ENCODE measurements at places on chromosomes 6 and 20.

GRCh38 chr20:23063581-23063980, 14.1 kb upstream of the THBD start:
- DNase-seq, result no peak

DNA sequence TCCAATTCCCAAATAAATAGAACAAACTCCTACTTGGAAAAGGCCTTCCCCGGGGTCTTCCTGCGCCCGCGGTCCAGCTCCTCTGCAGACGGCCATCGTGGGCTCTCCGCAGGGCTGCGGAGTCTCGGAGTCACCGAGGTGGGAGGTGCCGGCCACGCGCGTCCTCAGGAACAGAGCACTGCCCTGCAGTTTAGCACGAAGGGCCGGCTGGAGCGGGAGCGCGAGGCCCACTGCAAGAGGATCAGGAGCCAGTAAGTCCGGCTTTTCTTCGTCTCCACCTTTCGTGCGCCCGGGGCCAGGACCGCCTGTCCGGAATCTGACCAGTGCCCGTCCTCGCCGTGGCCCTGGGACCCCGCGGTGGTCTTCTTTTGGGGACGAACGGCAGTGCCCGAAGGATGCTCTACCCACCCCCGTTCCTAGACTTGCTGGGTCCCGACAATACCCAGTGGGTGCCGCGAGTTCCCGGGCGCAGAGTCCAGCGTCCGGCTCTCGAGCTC, 1.4 kb downstream of the BHLHE23 start:
- DNase-seq, result no peak

DNA sequence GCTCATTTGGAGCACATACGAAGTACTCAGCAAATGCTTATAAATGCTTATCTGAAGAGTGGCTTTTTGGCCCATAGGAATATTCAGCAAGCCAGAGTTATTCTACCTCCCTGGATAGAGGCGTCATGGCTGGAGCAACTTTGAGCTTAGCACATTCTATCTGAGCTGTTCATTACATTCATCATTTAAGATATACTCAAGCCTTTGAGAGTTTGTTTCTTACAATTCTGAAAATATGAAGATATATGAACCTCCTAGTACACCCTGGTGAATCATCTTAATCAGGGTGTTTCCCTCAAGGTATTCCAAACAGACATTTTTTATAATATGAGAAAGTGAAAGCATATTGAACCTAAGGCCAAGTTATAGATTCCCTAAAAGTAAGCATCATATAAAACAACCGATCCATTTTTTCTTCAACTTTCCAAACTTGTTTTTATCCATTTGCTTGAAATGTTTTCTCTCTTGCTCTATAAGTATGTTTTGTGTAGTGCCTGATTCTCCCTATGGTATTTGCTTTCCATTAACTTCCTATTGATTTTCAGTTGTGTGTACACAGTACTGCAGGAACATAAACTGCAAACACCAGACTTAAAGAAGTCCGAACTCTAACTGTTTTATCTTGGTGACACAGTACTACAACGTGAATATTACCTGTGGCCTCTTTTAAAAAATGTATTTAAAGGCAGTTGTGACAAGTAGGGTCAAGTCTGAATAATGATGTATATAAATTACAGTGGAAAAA, 139.7 kb upstream of the PTPRK start:
- no peak for DNase-seq

- DNase-seq, result no peak
These were observed 6.7 kb upstream of the HMGN3 start for GRCh38 chr6:79241228-79241627.

GRCh38 chr6:145668844-145669243, 66.5 kb downstream of the EPM2A start:
- no peak for DNase-seq

DNA sequence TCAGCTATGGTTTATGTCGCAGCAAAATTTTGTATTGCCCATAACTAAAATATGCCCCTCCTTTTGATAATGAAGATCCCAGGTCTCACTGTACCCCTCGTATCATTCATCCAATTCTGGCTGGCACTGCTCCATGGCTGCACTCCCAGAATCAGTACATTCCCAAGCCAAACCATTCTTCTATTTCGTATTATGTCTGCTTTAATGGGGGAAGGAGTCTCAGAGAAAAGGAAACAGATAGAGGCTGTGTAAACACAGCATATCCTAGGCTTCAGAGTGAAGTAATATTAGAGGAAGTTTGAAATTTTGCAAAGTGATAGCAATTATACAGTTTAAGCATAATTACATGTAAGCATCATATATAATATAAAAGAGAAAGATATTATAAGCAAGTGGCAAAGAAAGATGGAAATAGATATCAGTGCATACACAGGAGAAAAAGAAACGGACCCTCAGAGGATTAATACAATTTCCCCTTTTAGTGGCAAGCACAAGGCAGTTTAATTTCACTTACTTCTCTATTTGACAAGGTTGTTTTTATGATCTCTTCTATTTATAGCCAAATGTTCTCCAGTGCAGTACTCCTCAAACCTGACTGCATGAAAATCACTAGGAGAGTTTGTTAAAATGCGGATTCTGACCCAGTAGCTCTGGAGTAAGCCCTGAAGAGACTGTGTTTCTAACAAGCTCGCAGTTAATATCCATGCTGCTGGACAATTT, 56.5 kb upstream of the TENT5A start:
- no peak for DNase-seq

DNA sequence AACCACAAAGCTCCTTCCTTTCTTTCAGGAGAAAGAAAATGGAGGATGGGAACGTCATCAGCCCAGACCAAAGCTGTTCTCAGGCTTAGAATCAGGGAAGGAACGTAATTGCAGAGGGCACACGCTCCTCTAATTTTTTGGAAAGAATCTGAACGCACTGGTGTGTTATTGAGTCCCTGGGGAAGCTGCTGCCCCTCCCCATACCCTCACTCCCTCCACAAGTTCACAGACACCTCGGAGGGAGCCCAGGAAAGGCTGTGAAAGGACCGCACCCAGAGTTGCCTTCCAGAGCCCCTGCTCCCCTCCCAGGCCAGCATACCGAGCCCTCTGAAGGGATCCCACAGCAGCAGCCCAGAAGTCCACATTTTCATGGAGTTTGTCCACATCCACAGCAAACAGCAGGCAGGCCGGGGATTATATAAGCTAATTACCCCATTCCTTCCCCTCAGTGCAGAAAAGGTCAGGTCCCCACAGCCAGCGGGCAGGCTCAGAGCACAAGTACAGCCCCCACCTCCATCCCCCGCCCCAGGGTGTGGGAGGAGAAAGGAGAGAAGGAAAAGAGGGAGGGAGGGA, 53.7 kb downstream of the ANKRD60 start:
- DNase-seq, result no peak

GRCh38 chr6:70954750-70955149, 2.1 kb downstream of the B3GAT2 start:
- DNase-seq, result no peak

DNA sequence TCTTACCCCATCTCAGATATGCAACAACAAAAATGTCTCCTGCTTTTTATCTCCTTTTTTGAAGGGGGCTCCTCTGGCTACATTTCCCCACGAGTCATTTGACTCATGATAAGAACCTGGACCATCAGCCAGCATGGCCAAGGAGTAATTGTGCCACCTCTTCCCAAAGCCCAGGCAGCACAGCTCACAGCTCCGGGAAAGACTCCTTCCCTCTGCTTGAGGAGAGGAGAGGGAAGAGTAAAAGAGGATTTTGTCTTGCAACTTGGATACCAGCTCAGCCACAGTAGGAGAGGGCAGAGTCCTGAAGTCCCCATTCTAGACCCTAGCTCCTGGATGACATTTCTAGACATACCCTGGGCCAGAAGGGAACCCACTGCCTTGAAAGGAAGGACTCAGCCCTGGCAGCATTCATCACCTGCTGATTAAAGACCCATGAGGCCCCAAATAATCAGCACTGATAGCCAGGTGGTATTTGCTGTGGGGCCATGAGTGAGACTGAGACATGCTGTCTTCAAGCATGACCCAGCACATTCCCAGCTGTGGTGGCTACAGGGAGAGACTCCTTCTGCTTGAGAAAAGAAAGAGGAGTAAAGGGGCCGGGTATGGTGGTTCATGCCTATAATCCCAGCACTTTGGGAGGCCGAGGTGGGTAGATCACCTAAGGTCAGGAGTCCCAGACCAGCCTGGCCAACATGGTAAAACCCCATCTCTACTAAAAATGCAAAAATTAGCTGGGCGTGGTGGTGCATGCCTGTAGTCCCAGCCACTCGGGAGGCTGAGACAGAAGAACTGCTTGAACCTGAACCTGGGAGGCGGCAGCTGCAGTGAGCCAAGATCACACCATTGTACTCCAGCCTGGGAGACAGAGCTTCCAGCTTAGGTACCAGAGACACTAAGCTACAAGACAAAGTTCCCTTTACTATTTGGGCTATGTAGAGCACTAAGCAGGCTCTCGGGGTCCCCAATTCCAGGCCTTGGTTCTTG, 28.1 kb downstream of the NCOA6 start:
- no peak for DNase-seq

DNA sequence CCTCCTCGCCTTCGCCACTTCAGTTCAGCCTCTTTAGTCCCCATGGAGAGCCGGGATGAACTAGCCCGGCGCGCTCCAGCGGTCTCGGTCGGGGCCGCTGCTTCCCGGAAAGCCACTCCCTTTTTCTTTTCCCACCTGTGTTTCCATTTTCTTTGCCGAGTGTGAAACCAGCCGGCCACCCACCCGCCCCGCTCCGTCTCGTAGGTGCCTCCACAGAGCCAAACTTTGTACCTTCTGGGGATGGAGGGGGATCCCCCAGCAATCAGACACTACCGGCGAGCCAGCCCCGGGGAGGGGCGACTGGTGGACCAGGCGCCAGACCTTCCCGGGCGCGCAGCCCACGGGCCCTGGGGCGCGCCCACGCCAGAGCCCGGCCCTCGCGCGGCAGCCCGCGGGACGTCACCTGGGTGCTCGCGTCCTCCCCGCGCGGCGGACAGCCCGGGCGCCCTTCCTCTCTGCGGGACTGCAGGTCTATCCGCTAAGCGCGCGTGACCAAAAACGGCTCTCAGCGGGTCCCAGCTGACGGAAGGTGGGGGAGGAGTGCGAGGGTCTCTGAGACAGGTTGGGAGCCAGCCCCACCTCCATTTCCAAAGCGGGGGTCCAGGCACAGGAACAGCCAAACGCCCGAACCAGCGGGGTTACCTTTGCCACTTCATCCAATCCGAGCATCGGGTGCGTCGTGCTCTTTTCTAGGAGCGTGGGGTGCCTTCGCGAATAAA, at the start of gene MCHR2:
MCHR2 (minus strand) TSS at position 691 of the 719 bp plus-strand sequence. CDS start 38,076 bp downstream, outside the sequence.
- no peak for DNase-seq

GRCh38 chr6:15129887-15130286, 116.0 kb upstream of the JARID2 start:
- no peak for DNase-seq

GRCh38 chr6:114407426-114408035, 64.7 kb upstream of the HS3ST5 start:
- no peak for DNase-seq

- DNase-seq, result no peak
These were observed 654.1 kb downstream of the KIF16B start for GRCh38 chr20:15919118-15919517.

DNA sequence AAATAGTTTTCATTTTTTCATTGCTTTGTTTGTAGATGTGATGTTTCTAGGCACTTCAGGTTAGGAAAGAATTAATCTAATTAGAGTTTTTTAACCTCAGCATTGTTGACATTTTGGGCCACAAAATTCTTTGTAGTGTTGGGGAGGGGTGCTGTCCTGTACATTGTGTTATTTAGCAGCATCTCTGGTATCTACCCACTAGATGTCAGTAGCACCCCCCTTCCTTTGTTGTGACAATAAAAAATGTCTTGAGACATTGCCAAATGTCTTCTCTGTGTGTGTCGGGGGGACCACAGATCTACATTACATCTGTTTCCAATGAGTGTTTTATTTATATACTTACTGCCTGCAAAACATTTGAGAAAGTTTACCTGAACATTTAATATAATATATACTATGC, 45.6 kb downstream of the EYA4 start:
- DNase-seq, result no peak

DNA sequence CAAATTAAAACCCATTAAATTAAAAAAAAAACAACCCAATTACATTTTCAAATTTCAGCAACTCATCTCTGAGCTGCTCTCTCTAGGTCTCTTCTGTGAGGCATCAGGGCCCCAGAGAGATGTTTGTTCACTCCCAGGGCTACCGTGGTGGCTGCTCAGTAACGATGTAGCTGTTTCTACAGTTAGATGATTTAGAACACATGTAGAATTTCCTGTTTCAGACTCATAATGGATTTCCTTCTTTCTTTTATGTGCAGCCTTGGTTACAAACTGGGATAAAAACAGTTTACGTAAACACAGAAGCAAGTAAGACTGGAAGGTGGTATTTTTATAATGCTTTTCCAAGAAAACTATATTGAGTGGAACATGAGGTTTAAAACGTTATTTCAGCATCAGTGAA, 116.1 kb upstream of the CCN2 start:
- DNase-seq, result no peak

- no peak for DNase-seq
These were observed 45.1 kb downstream of the NOL4L start for GRCh38 chr20:32539817-32540675.

GRCh38 chr6:87698547-87699006, 3.5 kb downstream of the AKIRIN2 start:
- DNase-seq, result no peak

GRCh38 chr20:14948416-14948815, 611.0 kb upstream of the FLRT3 start:
- DNase-seq, result no peak

- DNase-seq, result no peak
These were observed 1950.9 kb upstream of the DEFB115 start for GRCh38 chr20:29306390-29307072.

DNA sequence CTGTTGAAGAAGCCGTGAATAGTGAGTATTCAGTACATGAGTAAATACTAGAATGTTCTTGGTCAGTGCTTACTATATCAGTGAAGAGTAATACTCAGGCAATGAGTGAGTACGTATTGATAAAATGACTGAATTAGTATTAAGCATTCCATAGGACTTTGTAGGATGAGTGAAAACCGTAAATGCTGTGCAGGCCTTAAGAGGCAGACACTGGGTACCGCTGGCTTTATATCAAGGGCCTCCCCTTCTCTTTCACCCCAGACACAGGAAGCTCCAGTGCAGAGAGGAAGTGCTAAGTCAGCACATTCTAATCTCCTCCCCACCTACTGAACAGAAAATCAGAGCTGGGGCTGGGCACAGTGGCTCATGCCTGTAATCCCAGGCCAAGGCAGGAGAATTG, 24.2 kb downstream of the POFUT1 start:
- DNase-seq, result no peak

- no peak for DNase-seq
These were observed 185.5 kb downstream of the CDH4 start for GRCh38 chr20:61437280-61438206.

- no peak for DNase-seq
These were observed 8.8 kb upstream of the FAM8A1 start for GRCh38 chr6:17591287-17591686.

Measured in HEK293T (cell line).